ENCODE measurements at places on chromosomes 5 and 9.

GRCh38 chr5:33309068-33309467, 131.7 kb upstream of the TARS1 start:
- DNase-seq, result no peak

DNA sequence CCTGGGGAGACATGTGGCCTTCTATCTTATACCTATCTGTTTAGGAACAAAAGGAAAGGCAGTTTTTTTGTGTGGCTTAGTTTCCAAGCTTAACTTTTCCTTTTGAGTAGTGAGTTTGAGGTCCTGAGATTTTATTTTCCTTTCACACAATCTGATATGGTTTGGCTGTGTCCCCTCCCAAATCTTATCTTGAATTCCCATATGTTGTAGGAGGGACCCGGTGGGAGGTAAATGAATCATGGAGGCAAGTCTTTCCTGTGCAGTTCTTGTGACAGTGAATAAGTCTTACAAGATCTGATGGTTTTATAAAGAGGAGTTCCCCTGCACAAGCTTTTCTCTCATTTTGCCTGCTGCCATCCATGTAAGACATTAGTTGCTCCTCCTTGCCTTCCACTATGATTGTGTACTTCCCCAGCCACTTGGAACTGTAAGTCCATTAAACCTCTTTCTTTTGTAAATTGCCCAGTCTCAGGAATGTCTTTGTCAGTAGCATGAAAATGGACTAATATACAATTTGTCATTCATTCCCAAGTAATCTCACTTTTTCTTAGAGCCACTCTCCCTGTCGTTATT, 4.7 kb upstream of the CLTB start:
- no peak for DNase-seq

- no peak for DNase-seq
Measured at GRCh38 chr5:2369178-2369577, 382.3 kb downstream of the IRX2 start.

GRCh38 chr9:126157826-126158587, 168.6 kb upstream of the MVB12B start:
- DNase-seq, result no peak

- DNase-seq, result peak; percentile 11
Measured at GRCh38 chr9:75505654-75506053, 384.8 kb upstream of the PCSK5 start.

- DNase-seq, result peak; percentile 17
Measured at GRCh38 chr9:69223605-69224004, 49.5 kb downstream of the TJP2 start.

GRCh38 chr5:140628711-140629110, 4.3 kb downstream of the CD14 start:
- no peak for DNase-seq

- no peak for DNase-seq
Measured at GRCh38 chr9:105973951-105974351, 279.6 kb downstream of the TMEM38B start.

DNA sequence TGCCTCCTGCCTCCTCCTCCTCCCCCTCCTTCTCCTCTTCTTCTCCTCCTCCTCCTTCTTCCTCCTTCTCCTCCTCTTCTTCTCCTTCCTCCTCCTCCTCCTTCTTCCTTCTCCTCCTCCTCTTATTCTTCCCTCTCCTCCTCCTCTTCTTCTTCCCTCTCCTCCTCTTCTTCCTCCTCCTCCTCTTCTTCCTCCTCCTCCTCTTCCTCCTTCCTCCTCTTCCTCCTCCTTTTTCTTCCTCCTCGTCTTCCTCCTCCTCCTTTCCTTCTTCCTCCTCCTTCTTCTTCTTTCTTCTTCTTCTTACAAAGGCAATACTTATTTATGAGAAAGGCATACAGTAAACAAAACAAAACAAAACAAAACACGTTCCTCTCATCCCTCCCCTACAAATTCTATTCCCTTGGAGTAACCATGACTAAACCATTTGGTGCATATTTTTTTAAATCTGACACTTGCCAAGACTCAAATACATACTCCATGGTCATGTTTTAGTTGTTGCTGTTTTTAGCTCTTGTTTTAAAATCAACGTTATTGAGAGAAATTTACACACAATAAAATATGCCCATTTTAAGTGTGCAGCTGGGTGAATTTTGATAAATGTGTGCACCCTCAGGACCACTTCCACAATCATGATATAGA, 135.6 kb downstream of the FOXD1 start:
- DNase-seq, result no peak

DNA sequence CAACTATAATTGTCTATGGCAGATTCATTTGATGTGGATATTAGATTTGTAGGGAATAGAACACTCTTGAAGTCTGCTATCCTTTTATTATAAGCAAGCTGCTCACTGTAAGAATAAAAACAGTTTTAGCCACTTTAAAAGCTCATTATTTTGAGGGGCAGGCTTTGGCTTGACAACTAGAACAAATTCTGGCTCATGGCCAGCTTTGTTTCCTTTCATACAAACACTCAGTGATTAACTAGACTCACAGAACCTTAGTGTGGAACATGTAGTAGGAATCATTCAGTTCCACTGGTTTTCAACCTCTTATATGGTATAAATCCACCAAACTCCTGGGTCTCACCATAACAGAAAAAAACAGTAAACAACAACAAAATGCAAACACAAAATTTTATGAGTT, 27.4 kb upstream of the CEP120 start:
- DNase-seq, result no peak

All from suppressor macrophage treated with lipopolysaccharide for 4 hours (primary cell).